ENCODE measurements at places on chromosomes 7 and 10.

GRCh38 chr7:142320883-142321282 is 63.0 kb upstream of the PRSS58 start:
- DNase-seq: no peak

DNA sequence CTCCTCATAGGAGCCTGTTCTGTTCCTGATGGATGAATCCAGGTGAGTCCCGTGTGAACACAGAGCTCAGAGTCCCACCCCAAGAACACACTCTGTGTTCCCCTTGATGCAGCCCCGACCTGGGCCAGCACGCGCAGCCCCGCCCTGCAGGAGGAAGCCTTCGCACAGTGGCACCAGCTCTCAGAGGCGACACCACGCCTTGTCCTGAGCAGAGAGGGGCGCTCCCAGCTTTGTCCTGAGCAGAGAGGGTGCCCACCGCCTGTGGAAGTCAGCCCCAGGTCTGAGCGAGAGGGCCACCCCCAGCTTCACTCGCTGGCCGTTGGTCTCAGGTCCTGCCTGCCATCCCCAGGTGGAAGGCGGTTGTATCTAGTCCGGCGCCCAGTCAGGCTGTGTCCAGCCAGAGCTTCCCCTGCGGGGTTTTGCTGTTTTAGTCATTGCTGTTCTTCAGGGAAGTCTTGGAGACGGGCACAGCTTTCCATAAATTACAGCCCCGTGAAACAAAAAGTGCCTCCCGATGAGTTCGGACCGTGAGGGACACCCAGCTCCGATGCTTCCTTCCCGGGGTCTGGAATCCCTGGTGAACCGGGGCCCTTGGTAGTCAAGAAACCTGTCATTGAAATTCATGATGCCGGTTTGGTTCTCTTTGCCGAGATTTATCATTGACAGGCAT is 43.6 kb downstream of the NKX6-2 start:
- DNase-seq: no peak

DNA sequence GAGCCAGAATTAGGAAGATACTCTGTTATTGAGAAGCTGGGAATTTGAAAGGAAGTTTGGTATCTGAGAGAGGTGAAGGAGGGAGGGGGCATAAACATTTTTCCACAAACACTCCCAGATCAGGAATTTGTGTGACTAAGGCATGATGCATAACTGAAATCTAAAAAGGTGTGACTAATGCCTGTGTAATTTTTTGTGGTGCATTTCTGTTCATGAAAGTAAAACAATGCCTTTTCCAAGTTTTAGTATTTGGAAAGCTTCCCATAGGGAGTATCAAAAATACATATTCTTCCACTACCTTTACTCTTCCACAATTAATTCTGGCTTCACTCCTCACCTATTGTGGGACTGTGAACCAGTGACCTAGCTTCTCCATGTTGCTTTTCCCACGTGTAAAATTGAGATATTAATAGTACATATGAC is 56.4 kb upstream of the CAV2 start:
- DNase-seq: no peak

DNA sequence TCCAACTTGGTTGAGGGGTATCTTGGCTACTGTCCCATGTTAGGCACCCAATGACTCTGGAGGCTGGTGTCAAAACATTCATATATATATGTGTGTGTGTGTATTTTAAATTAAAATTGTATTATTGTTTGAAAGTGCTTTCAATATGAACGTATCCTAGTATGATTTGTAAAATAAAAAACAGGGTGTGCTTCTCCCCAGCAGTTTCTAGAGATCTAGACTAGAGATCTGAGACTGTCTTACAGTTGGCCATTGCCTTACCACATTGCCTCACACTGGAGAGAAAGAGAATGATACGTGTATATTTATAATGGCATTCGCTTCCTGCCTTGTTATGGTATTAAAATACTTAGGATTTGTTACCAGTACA is 1.2 kb downstream of the BAG3 start:
- DNase-seq: peak; percentile 36

GRCh38 chr10:104642658-104643302 is 1.7 kb downstream of the SORCS3 start:
- DNase-seq: no peak

DNA sequence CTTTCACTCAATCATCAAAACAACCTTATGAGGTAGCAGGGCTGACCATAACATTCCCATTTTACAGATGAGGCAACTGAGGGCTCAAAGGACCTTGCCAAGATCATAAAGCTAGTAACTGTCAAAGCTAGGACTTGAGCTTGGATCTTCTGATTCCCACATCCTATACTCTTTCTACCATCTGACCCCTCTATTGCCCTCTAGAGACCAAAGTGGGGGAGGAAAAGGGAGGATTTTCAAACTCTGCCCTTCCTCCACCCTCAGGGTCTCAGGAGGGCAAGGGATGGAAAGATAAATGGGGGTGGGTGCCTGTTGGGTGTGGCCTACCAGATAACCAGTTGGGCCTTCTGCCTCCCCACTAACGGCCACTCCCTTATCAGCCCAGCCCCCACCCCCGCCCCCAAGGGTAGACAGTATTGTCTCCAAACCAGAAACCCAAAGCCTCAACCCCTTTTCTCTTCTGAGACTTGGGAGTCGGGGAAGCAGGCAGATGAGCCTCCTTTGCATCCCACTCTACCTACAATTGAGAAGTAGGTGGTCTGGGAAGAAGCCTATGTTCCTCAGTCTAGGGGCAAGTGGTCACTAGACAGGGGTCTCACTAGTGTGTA is 7.9 kb downstream of the LDB1 start:
- DNase-seq: no peak

DNA sequence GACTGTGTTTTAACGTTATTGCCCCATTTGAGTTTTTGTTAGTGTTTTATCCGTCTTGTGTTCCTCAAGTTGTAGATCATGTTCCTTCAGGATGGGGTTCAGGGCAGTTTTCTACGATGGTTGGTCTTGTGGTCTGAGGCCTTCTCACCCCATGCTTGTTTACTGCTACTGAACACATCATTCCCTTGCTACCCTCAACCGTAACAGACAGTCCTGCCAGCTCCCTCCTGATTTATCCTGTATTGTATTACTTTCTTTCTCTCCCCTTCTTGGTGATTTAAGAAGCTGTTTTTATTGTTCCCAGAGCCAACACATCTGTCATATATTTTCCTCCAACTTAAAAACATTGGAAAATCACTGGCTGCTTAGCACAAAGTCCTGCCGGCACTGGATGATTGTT is 719.8 kb downstream of the INHBA start:
- no peak for DNase-seq

DNA sequence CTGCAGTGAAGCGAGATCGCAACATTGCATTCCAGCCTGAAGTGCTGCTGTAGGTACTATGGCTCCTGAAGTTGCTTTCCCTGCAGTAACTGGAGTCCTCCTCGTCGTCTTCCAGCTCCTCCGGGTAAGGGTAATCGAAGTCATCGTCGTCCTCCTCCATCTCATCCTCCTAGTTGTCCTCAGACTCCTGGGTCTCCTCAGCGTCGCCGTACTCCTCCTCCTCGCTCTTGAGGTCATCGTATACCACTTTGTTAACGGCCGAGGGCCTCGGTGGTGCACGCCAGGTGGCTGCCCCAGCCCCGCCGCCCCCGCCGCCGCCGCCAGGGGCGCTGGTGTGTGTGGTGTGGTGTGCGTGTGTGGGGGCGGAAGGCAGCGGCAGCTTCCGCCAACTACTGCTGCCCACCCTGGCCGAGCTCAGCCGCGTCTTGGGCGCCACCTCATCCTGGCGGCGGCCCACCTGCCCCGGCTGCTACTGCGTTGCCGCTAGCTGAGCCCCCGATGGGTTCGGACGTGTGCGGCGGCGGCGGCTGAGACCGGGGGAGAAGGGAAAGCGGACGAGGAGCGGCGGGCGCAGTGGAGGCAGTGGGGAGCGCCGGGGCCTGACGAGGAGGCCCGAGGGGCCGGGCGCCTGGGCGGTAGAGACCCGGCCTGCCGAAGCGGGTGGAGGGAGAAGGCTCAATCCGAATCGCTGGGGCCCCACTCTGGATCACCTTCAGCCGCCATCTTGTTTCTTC is 11.8 kb upstream of the ACBD5 start:
- peak; percentile 75 for DNase-seq

DNA sequence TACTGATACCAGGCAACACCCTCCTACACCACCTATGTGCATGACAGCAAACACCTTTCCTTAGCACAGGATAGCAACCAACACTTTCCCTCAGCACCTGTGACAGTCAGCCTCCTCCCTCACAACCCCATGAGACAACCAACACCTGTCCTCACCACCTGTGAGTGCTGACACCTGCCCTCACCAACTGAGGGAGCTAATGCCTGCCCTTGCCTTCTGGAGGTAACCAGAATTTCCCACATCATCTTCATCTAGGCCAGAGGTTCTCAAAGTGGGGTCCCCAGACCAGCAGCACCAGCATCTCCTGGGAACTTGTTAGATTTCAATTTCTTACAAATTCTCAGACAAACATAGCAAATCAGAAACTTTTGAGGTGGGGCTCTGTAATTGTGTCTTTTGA is 112.5 kb downstream of the GRID1 start:
- DNase-seq: no peak

GRCh38 chr7:24192053-24192452 is 91.9 kb upstream of the NPY start:
- DNase-seq: no peak

GRCh38 chr7:28180364-28181147 is at the start of gene JAZF1:
TSS of gene JAZF1 (minus strand) at chr7:28180795.
- DNase-seq: peak; percentile 38

DNA sequence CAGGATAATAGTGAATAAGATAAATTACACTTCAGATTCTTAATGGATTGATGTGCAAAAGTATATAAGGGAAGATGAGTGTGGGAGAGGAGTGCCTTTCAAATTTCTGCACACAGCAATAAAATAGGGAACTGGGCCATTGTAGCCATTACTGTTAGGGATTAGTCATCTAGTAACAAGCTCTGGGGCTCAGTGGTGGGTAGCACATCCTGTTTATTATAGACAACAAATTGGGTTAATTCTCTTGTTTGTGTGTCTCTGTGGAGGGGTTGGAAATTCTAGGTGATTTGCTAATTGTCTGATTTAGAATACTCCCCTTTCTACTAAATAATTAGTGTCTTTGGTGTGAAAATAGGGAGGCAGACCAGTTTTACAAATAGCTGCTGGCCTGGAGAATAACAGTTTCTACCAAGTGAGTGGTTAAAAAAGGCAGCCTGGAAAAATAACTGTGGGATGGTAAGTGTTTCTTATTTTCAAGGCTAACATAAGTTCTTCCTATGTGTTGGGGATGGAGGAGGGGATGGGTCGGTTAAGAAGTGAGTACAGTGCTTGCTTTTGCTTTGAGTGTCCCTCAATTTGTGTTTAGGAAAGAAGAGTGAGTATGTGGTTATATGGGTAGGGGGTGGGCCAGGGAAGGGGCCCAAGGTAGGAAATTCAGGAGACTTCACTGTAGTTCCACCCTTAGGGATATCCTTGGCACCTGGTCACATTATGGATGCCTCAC is 43.3 kb upstream of the TMEM248 start:
- DNase-seq: no peak

GRCh38 chr7:55129541-55130394 is 111.0 kb downstream of the EGFR start:
- DNase-seq: no peak

DNA sequence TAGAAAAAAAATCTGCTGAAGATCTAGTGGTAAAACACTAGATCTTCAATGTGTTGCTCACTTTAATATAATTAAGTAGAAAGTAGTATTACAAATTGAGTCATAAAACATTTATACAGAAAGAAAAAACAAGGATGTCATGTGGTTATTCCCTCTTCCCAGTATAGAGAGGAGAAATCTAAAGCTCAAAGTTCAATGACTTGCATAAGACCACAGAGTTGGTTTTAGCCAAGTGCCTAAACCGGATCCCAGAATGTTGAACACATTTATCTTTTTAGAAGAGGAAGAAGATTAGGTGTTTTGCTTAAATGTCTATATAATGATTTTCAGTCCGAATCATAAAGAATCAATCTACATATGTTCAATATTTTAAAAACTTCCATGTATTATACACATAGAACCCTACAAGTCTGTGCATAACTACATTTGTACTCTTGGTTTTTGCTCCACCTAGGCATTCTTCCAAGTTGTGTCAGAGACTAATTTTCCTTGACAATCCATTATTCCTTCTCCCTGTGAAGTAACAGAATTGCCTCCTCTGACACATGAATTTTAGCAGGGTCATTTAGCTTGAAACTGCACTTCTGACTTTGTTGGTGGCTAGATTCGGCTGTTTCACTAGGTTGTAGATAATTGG is 389.2 kb downstream of the MAGI2 start:
- DNase-seq: no peak

DNA sequence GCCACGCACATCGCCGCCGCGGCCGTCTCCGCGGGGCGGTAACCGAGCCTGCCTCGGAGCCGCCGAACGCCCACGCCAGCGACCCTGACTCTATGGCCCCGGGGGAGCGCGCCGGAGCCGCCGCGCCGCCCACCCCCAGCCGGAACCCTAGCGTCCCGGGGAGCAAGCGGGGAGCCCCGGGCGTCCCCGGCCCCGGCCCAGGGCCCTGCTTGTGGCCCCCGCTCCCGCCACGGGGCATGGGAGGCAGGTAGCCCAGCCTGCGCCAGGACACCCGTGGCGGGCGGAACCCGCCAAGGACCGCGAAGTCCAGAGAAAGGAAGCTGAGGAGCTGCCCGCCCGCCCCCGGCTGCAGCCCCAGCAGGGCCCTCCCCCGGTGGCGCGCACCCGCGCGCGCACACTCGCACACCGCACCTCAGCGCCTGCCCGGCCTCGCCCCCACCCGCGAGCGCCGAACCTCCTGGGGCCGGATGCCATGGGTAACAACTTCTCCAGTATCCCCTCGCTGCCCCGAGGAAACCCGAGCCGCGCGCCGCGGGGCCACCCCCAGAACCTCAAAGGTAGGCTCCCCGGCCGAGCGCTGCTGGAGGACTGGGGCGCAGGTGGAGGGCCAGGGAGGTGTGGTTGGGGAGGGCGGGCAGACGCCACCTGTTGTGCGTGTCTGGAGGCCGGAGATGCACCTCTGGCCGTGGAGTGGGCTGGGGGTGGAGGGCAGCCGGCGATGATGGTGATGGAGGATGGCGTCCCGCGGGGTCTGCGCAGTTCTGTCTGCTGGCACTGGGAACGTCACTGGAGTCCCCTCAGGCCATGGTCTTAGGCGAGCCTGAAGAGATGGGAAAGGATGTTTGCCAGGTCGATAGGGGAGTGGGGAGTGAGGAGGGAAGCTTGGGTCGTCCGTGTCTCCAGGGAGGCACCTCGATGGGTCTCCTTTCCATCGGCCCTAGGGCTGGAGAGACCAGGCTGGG is 692 bp downstream of the NEURL1 start:
- no peak for DNase-seq

GRCh38 chr7:29723599-29723998 is 82.7 kb upstream of the WIPF3 start:
- no peak for DNase-seq

- no peak for DNase-seq
Observed at GRCh38 chr10:98445200-98445812, 1.4 kb downstream of the HPS1 start.

DNA sequence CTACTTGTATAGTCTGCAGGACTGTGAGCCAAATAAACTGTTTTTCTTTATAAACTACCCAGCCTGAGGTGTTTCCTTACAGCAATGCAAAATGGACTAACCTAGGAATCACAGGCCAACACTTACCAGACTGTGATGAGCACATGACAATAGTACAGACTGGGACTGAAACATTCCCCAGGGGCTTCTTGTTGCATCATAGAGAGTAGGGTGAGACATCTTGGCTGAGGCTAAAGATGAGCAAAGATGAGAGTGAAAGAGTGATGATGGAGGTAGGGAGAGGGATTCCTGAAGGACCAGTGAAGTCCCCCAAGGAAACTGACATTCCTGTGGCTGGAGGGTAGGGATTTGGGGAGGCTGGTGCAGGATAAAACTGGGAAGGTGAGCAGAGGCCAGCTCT is 194.4 kb downstream of the TPST1 start:
- DNase-seq: no peak

- DNase-seq: no peak
Observed at GRCh38 chr10:63286340-63286739, 153.2 kb downstream of the NRBF2 start.

GRCh38 chr10:34037499-34037898 is 703.0 kb upstream of the NRP1 start:
- DNase-seq: no peak

Data from mucosa of gallbladder (tissue), 1 donor.